Activated T-cell treated with anti-CD3 and anti-CD28 coated beads for 4 hours (primary cell): ENCODE measurements at places on chromosomes 6 and 20.
A peak's percentile ranks its signal among the peaks of the same experiment; 100 is the strongest.

- DNase-seq, result no peak
These were observed 36.9 kb upstream of the NT5E start for GRCh38 chr6:85412911-85413430.

DNA sequence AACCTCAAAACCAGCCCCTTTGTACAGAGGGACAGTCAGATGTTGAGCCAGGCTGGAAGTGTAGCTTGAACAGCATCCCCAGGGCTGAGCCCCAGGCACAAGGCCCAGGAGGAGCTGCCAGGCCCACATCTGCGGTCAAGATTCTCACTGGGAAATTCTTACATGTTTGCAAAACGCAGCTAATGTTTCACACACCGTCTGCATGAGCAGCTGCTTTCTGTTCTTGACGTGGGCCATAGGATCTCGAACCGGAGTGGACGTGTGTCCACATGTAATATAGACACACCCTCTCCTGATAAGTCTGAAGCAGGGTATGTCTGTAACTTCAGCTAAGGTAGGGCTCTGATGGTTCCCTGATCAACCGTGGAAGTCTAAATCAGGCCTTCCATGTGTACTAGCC lies 41.3 kb upstream of the TRAF3IP2 start:
- no peak for DNase-seq

DNA sequence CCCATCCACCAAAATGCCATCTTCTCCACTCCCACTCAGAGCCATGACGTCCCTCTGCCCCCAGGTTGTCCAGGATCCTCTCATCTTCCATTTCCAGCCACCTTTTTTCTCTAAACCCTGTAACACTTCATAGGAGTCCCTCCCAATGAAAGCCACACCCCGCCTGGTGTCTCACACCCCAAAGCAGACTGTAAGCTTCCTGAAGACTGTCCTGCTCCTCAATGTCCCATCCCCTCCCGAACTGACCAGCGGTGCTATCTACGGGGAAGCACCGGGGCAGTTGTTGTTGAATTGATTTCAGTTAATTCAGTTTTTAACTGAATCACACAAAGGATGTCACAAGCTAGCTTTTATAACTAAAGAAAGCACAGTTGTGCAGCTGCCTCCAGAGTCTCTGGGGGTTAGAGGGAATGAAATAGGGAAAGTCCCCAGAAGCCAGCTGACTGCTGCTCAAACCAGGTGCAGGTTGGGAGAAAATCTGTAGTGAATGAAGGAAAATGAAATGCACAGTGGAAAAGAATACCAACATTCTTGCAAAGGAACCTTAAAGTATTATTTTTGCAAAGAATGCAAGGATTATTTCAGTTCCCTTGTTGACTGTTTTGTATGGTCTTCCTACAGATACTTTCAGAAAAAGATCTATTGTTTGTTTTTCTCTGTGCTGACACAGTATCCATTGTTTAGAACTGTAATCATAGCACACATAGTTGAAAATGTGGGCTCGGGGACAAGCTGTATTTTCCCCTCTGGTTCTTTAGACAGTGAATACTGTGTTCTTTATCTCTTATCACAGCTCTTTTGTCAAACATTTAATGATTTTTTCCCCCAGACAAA lies 222.6 kb upstream of the QKI start:
- DNase-seq, result no peak

GRCh38 chr6:85684133-85684808 lies 41.6 kb upstream of the SYNCRIP start:
- DNase-seq, result no peak

DNA sequence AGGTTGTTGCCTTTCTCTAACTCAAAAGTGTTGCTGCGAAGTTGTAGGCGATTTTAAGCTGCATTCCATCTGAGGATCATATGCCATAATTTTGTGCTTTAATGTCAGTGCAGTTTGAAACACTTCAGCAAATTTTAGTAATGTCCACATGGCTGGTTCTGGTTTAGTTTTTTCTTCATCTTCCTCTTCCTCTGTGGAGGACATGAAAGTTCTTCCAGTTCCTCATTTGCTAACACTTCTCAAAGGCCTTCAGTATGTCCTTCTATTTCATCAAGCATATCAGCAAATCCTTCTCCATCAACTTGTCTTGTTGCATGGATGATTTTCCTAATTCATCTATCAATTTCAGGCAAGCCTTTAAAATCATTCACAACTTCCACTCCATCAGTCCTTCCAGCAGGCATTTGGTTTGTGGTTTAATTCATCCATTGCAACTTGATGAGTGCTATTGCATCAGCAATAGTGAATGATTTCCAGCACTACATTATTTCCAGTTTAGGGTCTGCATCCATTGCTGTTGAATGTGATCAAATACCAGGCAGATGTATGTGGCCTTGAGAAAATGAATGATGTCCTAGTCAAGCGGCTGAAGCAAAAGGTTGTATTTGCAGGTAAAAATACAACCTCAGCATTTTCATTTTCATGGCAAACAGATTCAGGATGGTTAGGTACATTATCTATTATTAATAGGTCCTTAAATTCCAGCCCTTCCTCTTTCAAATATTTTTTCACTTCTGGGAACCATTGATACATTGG lies 20.2 kb downstream of the SHLD1 start:
- DNase-seq, result no peak

GRCh38 chr20:49676581-49677291 lies 36.9 kb downstream of the B4GALT5 start:
- no peak for DNase-seq

DNA sequence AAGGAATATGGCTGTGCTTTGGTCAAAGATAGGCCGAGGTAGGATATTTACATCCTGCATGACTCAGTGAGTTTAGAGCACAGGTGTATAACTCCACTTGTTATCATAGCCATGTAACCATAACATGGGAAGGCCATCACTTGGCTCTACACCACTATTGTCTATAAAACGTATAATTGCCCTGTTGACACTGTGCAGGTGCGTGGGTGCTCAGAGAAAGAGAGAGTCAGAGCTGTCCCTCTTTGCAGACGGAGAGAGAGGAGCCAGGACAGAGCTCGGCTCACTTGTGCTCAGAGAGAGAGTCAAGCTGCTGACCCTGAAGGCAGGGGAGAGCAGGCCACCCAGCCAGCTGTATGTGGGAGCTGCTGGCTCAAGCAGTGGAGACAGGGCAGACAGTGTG lies 46.0 kb downstream of the OR2B6 start:
- no peak for DNase-seq

DNA sequence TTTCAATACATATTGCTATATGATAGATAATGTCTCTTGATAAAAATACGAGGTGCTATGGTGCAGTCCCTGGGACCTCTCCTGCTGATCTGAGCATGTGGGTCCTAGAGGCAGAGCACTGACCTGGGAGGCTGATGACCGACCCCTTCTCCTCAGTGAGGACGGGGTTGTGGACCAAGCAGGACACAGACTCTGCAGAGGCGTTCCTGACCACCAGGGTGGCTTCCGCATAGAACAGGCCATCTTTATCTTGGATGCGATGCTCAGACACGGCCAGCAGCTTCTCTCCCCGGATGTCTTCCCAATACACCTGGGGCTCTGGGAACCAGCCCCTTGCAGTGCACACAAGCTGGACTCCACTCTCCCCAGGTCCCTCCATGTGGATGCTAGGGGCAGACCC lies 4.2 kb downstream of the BTNL2 start:
- DNase-seq, result no peak

GRCh38 chr20:22412977-22413868 lies 171.1 kb downstream of the FOXA2 start:
- no peak for DNase-seq

- no peak for DNase-seq
These were observed 177.4 kb upstream of the PLN start for GRCh38 chr6:118370722-118371121.

DNA sequence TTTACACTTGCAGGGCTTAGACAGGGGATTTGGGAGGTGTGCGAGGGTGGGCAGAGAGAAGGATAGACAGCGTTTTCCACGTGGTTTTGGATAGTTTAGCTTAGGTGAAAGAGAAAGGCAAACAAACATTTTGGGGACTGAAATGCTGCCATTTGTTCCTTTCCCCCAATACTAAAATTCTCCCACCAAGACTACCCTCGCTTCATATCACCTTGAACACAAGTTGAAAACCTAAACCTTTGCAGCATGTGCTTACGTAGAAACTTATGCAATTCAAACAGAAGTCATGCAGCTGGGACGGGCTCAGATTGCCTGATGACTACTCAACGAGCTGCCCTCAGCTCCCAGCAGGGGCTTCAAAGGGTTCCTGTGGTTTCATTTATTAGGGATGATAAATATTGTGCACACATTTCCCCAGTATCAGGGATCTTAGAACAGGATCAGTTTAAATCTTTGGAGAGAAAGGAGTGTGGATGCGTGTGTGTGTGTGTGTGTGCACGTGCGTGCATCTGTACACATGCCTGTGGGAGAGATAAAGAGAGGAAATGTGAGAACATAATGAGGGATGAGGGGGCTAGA lies 77.3 kb downstream of the SLC22A23 start:
- DNase-seq, result no peak

DNA sequence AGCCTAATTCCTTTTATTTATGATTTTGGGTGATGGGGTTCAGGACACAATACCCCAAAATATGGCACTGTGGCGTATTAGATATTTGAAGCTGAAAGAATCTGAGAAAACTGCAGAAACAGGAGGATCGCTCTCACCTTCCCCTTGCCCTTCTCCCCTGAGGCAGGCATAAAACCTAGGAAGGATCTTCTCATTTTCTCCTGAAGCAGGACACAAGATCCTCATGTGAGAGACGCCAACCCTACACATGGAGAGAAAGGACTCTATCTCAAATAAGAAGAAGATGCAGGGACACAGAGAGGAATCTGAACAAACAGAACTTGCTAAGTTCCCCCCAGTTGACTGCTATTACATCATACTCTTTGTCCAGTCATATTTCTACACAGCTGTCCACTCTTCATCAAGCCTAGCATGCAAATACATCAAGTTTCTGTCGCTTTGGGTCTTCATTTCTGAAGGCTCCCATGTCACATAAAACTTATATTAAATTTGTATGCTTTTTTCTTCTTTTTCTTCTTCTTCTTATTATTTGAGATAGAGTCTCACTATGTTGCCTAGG lies 109.0 kb downstream of the DTNBP1 start:
- no peak for DNase-seq

DNA sequence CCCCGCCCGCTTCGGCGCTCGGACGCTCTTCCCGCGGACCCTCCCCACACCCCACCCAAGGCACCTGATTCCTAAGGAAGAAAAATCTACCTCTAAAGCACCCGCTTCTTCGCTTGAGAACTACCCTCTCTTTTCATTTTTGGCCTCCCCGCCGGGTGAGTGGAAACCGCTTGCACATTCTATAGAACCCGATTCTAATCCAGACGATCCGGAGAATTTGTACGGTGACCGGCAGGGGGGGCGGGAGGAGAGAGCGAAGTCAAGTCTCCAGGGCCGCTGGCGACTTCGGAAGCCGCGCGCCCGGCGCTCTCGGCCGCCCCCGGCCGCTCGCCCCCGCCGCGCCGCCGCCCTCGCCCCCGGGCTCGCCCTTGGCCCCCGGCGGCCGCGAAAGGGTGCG lies at the start of gene RBM24:
RBM24 (plus strand) TSS at position 262 of the 397 bp plus-strand sequence. CDS start 221 bp downstream, outside the sequence.
- peak; percentile 10 for DNase-seq

DNA sequence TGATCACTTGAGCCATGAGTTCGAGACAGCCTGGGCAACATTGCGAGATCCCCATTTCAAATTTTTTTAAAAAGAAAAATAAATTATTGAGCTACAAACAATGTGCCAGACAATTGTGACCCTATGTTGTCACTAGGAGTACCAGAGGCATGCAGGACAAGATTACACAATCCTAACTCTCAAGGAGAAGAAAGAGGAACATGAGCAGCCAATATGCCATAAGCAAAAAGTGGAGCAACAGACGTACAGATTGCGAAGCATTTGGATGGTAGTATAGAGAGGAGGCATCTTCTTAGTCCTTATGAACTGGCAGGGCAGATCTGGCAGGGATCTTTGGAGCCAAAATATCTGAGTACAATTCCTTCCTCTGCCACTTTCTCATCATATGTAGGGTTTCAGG lies 156.4 kb downstream of the OR2B2 start:
- no peak for DNase-seq
